ENCODE measurements at places on chromosomes 2 and 18.
A peak's percentile ranks its signal among the peaks of the same experiment; 100 is the strongest.

GRCh38 chr2:237042101-237042500, 43.6 kb upstream of the COPS8 start:
- no peak for DNase-seq

GRCh38 chr2:20213651-20214565, 11.0 kb downstream of the SDC1 start:
- no peak for DNase-seq

DNA sequence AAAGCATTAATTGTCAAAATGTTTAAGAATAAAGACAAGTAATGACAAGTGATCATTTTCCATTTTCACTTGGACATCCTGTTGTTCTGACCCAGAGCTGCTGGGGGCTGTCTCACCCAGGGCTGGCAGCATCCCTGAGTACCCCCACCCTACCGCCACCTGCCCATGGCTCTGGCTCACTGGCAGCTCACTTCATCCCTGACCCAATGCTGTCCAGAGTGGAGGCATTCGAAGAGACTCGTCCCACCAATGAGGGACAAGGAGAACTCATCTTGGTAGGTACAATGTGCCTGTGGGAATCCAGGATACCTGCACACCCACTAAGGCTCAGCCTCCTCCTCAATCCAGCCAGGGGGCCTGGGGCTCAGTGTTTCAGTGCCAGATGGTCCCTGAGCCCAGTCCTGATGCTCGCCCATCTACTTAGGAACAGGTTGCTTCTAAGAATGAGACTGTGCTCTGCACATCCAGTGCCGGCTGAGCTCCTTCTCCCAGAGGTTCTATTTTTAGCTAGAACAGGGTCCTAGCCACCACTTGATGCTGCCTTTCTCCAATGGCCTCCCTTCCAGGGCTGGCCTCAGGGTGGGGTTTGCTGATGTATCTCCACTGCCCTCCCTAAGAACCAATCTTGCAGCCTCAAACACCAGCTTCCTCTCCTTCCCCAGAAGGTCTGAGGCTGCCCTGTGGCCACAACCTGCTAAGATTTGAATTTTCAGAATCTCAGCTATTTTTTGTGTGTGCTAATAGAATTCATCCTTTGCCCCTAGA, 53.7 kb downstream of the ADD2 start:
- no peak for DNase-seq

DNA sequence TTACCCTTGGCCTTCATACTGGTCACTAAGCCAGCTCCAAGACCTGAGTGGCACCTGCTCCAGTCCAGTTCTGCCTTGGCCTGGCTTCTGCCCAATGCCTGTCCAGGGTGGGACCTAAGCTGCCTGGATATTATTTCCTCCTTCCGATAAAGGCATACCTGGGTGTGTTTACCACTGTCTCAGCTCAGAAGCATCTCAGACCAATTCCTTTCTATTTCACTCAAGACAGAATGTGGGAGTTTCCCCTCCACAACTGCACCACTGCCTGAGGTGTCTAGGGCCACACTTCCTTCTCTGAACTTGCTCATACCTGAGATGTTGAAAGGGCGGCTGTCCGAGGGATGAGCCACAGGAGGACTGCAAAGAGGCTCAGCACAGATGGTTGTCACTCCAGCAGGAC, 18.4 kb upstream of the CAB39 start:
- DNase-seq = no peak

- peak; percentile 78 for DNase-seq
Measured at GRCh38 chr2:25567406-25567805, 106.0 kb downstream of the DTNB start.

- DNase-seq = no peak
Measured at GRCh38 chr2:30541680-30542079, 94.6 kb downstream of the LCLAT1 start.
